ENCODE measurements at places on chromosomes 7 and 10.

- no peak for DNase-seq
Measured at GRCh38 chr7:23473844-23474093, 3.5 kb upstream of the IGF2BP3 start.

GRCh38 chr7:98870807-98871491, 1.1 kb upstream of the TMEM130 start:
- no peak for DNase-seq

- no peak for DNase-seq
Measured at GRCh38 chr7:101245147-101245668, 327 bp upstream of the FIS1 start.

GRCh38 chr7:101096331-101096956, 11.2 kb downstream of the TRIM56 start:
- no peak for DNase-seq

DNA sequence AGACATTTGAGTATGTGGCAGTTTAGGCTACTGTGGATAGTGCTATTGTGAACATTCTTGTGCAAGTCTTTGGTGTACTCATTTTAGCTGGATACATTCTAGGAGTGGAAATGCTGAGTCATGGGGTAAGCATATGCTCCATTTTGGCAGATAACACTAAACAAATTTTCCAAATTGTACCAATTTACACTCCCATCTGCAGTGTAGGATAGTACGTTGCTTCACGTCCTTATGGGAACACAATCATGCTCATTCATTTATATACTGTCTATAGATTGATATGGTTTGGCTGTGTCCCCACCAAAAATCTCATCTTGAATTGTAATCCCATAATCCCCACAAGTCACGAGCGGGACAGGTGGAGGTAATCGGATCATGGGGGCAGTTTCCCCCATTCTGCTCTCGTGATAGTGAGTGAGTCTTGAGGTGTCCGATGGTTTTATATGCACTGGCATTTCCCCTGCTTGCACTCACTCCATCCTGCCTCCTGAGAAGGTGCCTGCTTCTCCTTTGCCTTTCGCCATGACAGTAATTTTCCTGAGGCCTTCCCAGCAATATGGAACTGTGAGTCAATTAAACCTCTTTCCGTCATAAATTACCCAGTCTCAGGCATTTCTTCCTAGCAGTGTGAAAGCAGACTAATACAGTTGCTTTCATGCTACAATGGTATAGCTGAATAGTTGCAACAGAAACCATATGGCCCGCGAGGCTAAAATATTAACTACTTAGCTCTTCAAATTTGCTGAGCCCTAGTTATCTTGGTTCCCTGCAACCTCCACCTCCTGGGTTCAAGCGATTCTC, 25.6 kb downstream of the RNF216 start:
- DNase-seq = no peak

GRCh38 chr7:110921595-110922151, 169.3 kb upstream of the LRRN3 start:
- no peak for DNase-seq

DNA sequence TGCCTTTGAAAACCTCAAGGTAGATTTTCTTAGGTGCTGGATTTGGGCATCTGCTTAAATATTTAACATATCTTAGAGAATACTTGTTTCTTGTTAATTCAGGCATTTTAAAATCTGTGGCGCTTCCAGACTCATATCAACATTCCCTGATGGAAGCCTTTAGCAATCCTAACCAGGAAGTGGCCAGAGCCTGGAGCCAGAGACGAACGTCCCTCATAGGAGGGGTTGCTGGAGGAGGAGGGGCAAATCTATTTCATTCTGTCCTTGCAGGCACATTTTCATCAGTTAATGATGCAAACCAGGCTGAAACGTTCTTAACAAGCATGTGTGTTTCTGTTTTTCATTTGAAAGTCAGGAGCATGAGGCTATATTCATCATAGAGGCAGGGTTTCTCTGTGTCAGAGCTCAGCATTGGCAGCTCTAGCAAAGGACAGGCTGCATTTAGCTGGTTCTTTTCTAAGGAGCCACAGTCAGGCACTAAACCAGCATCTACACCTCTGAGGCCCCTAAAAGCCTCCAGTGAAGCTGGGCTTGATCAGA, 17.8 kb upstream of the IFIT2 start:
- DNase-seq = no peak

- DNase-seq = no peak
Measured at GRCh38 chr10:4189281-4189680, 404.3 kb upstream of the KLF6 start.

- no peak for DNase-seq
Measured at GRCh38 chr7:35874886-35875285, 74.0 kb downstream of the SEPTIN7 start.

DNA sequence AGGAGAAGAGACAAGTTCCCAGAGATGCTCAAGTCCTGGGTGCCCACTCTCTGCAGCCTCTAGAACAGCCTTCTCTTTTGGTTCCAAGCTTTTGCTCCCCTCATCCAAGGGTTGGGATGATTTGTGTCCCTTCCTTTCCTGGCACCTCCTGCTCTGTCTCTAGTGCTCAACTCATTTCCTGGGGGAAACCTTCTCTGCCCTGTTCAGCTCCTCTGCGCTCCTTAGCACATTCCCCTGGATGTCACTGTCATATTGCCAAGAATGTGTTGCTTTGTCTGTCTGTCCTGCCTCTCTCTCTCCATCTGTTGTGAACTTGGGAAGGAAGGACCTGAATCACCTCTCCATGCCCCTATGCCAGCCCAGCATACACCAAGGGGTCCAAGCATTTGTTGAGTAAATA, 5.1 kb upstream of the LBX1 start:
- DNase-seq = no peak

- no peak for DNase-seq
Measured at GRCh38 chr7:79458796-79459195, 5.3 kb upstream of the MAGI2 start.

DNA sequence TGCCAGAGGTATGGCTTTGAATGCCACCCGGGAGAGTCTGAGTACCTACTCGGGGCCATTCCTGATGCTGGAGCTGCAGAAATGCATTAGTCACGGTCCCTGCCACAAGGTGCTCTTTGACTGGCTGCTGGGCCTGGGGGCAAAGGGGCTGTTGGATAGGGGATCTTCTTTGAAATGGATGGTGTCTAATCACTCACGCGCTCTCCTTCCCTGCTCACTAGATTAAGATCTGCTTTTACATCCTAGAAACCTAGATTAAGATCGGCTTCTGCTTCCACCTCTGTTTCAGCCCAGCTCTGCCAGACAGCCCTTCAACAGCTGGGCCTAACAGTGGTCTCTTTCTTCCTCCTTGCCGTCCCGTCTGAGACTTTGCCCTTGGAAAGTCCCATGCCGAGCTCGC, 57.2 kb downstream of the PAX2 start:
- DNase-seq = no peak

DNA sequence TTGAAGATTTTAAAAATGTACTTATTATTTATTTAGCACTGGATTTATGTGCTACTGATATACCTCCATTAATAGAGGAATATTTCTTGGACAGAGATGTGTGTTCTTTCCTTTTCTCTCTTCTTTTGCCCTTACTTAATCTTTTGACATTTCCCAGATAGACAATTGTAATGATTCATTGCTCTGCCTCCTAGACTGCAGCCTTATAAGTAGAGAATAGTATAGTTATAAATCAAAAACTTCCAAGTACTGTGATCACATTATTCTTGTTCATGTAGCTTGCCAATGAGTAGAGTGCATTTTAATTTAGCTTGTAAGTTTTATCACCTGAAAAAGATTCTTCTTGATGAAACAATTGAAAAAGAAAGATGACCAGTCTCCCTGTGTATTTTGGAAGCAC, 47.6 kb downstream of the CASD1 start:
- no peak for DNase-seq

DNA sequence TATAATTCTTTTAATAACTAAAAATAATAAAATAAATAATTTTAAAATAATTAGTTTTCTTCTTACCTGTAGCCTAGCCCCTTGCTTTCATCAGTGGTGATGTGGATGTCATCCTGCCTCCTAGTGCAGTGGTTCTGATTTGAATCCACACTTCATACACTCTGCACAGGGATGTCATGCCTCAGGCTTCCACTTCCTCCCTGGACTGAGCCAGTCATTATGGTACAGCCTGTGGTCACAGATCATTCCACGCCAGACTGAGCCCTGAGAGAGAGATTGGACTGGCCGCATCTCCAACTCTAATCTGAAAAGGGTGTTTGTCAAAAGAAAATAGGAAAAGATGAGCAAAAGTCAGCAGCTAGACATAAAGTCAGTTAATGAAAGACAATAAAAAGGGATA, 436.2 kb upstream of the IGFBP3 start:
- no peak for DNase-seq

GRCh38 chr10:98263088-98263487, 4.9 kb downstream of the LOXL4 start:
- DNase-seq = peak; percentile 4

DNA sequence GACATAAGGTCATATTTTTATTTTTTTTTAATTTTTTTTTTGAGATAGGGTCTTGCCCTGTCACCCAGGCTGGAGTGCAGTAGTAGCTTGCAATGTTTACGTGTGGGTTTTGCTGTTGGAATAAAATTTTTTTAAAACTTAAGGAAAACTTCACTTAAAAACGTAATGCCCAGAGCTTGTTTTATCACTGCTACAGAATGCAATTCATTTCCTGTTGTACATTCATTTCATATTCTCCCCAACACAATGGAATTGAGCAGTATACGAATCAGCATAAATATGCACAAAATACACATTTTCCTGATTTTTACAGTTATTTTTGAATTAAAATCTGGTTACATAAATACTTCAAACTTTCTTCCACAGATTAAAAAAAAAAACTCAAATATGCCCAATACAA, 40.3 kb downstream of the RSU1 start:
- no peak for DNase-seq

DNA sequence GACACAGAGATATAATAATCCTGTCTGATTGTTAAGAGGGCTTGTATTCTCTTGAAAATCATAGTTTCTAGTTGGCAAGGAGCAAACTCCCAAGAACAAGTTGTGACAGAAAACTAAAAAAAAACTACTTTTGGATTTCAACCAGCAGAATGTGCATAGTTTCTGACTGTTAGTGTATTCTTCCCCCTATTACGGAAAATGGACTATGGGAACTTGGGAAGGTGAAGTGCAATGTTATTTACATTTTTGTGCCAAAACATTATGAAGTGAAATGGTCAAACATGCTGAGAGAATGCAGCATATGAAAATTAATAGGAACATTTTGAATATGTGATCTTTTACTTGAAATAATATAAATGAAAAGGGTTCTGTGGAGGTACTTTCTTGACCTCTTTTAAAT, 660.8 kb downstream of the SUGCT start:
- DNase-seq = no peak

DNA sequence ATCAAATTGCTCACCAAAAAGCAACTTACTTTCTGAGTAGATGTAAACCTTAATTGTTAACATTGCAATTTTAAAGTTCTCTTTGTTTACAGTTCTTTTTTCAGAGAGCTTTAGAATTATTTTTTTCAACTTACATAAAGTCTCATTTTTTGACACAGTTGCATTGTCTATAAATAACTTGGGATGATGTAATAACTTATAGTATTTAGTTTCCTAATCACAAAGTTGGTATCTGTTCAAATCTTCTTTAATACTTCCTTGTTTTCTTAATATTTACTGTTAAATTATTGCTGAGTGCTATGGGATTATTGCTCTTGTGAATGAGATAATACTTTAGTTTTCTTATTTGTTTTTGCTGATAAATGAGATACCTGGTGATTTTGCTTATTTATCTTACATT, 18.9 kb upstream of the SUV39H2 start:
- no peak for DNase-seq

DNA sequence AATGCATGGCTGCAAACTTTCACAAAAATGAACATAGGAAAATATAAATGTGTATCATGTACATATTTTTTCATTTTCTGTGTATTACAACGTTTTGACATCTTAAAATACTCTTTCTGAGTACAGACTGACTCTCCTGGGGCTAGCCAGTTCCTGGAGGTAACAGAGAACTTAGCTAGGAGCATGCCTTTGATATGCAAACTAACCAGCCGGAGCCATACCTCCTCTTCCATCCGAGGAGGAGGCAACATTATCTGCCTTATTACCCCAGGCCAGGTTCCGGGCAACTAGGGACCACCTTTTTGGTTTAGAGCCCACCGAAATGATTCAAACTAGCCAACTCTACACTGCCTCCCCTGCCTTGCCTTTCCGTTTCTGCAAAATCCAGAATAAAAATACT, 33.7 kb upstream of the HECW1 start:
- no peak for DNase-seq

DNA sequence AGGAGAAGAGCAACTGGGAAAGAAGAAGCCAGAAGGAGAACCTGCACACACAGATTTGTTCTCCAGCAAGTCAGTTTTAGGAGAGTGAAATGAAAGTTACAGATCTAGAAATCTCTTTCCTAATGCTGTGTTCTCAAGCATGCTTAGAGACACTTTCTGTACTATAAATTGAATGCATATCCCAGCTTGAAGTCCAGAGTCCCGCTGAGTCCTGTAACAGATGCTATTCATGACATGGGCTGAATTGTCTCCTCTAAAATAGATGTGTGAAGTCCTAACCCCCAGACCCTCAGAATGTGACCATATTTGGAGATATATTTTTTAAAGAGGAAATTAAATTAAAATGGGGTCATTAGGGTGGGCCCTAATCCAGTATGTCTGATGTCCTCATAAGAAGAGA, 46.9 kb upstream of the GJD4 start:
- no peak for DNase-seq

DNA sequence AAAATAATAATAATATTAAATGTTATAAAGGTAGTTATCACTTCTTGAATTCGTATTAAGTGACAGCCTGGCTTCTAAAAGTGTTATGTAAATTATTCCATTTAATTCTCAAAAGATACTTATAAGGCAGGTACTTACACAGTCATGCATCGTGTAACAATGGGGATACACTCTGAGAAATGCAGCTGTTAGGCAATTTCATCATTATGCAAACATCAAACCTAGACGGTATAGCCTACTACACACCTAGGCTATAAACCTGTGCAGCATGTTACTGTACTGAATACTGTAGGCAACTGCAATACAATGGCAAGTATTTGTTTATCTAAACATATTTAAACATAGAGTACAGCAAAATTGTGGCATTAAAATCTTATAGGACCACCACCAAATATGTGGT, 1.5 kb downstream of the IFIT1 start:
- no peak for DNase-seq

GRCh38 chr10:100805543-100806355, 60.4 kb downstream of the PAX2 start:
- no peak for DNase-seq

- peak; percentile 31 for DNase-seq
Measured at GRCh38 chr7:70028620-70029019, 430.3 kb downstream of the AUTS2 start.

DNA sequence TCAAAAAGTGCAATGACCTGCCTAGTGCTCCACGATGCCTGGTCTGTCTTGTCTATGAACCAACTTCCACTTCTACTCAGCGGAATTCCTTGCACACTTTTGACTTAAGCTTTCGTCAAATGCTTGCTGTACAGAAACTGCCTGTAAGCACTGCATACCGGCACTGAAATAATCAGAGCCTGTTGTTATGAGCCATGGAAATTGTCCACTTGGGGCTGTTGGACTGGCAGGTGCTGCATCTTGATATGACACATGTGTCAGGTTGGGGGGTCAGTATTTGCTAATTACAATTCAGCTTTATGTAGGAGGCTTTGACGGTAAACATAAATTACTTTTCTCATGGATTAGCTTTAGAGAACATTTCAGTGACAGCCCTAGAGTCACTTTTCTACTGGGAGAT, 32.0 kb upstream of the KLF6 start:
- no peak for DNase-seq

- DNase-seq = peak; percentile 27
Measured at GRCh38 chr10:16891375-16892313, 74.4 kb upstream of the RSU1 start.

- no peak for DNase-seq
Measured at GRCh38 chr10:120052964-120053702, 160.6 kb downstream of the SEC23IP start.

GRCh38 chr7:100726996-100727761, 6.2 kb upstream of the ZAN start:
- DNase-seq = no peak

Data from NAMALWA (cell line).